Substantia nigra (tissue), 51 donors: ENCODE measurements at places on chromosomes 3 and 15.

DNA sequence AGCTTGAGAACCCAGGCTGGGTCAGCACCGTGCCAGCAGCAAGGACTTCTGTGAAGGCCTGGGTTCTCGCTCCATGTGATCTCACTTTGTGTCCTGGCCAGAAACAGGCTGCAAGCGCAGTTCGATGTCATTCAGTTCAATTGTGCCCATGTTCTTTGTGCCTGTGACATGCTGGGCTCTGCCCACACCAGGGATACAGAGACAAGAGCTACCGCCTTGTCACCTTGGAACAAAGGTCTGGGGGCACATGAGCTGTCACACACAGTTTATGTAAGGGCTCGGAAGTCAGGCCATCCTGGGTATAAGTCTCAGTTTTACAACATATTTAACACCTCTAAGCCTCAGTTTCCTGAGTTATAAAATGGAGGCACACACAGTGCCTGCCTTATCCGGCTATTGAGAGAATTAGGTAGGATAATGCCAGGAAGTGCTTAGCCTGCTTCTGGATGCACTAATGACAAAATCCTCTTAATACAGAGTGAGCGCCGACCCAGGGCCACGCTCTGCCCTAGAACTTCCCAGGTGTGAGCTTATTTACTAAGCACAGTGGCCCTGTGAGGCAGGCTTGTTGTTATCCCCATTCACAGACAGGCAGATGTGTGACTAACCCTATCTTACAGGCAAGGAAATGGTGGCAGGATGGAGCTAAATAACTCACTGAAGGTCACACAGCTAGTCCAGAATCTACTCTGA, 50.4 kb upstream of the LIMD1 start:
- no peak for DNase-seq

- DNase-seq: no peak
Measured at GRCh38 chr3:11199902-11200845, 45.9 kb downstream of the HRH1 start.

GRCh38 chr15:55484917-55485672, 22.9 kb downstream of the DNAAF4 start:
- DNase-seq: no peak

GRCh38 chr15:99117111-99117510, 12.2 kb downstream of the SYNM start:
- no peak for DNase-seq

- no peak for DNase-seq
Measured at GRCh38 chr15:78943692-78944091, 1.2 kb downstream of the CTSH start.

GRCh38 chr15:49664716-49665115, 43.9 kb downstream of the DTWD1 start:
- DNase-seq: no peak

- no peak for DNase-seq
Measured at GRCh38 chr3:14804835-14805780, 13.7 kb upstream of the FGD5 start.

DNA sequence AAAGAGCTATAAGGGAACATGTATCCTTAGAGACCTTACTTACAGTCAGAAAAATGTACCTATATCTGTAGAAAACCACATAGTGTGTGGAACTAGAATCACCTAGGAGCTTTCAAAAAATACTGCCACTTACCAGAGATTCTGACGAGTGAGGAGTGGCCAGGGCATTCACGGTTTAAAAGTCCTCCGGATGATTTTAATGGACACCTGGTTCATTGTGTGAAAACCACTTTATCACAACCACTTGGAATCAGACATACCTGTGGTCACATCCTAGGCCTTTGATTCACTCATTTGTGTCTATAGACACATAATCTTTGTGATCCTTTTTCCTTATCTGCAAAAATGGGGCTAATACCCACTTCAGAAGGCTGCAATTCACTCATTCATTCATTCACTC, 159.8 kb downstream of the MBNL1 start:
- DNase-seq: no peak

GRCh38 chr3:117018655-117019054, 309.1 kb downstream of the TUSC7 start:
- no peak for DNase-seq

GRCh38 chr15:38991701-38992100, 427.1 kb upstream of the RASGRP1 start:
- no peak for DNase-seq

DNA sequence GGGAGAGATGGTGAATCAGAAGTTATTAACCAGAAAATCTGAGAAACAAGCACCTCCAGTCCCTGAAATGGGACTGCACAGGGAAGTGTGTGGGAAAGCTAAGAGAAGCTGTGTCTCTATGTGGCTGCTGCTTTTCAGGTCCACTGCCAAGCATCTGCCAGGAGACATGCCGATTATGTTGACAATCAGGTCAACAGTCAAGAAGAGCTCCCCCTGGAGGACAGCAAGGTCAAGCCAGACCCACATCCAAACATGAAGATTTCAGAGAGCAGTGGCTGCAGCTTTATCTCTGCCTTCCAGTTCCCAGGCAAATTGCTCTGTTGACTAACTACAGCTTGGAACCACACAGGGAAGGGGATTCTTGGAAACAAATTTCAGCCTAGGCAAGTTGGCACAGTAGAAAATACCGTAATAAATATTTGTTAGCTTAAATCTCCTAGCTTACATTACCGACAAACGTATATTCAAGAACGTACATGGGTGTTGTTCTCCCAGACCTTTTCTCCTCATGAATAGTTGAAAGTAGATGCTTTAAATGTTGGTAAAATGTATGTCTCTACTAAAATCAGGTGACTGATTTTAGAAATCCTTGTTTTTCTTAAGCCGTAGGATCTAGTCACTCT, 394.5 kb upstream of the RARB start:
- DNase-seq: peak; percentile 7

DNA sequence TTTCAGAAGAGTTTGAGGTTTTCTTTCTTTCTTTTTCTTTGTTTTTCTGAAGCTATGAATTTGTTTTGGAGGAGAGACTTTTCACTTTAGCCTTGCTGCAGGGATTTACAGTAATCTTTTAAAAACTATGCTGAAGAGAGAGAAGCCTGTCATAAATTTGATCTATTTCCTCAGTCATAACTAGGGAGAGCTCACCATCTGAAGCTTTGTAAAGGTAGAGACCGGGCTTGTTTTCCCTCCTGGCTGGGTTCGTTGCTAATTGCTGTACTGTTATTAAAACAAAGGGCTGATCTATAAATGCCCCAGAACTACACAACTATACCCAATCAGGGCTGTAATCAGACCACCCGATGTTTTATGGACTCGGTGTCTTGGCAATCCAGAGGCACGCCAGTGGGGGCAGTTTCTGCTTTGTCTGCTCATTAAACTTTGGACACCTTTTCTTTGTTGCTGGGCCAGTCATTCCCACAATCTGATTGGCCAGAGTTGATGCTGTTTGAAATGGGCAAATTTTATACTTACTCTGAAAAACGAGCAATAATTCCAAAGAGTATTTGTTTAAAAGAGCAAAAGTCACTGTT, 164.3 kb downstream of the CACNA1D start:
- no peak for DNase-seq

- DNase-seq: no peak
Measured at GRCh38 chr15:96349857-96350720, 19.6 kb downstream of the NR2F2 start.

DNA sequence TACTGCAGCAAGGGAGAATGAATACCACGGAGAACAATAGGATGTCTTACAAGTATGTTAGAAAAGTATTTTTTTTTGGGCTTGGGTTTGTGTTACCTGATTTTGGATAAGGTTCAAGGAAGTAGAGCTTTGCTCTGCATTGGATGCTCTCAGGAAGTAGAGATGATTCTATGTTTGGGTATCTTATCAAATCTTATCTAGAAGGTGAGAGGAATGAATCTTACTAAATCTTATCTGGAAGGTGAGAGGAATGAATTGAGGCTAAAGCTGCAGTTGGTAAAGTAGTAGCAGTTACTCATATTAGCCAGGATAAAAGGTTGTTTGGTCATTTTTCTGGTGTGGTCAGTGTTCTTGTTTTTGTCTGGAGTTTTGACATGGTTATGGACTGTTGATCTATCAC, 17.4 kb downstream of the TFG start:
- DNase-seq: no peak

DNA sequence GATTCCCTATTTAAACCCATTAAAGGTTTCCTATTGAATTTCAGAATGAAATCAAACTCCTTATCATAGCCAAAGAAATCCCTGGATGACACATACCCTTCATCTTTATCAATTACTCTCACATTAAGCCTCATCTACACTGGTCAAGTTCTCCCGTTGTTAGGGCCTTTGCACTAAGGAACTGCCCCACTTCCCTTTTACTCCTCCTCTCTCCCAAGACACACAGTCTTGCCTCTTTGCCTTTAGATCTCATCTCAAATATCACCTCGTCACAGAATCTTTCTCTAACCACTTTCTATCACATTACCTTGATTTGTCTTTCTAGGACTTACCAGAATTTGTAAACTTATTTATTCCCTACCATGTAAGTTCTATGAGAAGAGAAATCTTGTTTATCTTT, 117.6 kb downstream of the TMCC1 start:
- DNase-seq: no peak

GRCh38 chr3:139108253-139108969, 63.7 kb upstream of the PRR23C start:
- DNase-seq: no peak

DNA sequence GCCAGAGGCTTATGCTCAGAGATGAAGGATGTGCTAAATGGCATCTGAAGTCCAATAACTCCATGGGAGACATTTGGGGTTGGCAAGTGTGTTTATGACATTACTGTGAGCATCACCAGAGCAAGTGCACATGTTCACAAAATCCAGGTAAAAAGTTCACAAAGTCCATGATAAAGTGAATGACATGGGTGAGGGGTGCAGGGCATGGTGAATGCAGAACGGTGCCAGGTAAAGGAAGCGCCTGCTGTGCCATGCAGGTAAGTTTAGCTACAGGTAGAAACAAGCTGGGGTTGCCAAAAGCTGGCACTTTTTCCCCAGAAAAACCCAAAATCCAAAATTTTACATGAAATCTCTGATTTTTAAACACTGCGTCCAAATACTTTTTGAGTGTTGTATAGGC, 268.2 kb downstream of the ABHD5 start:
- DNase-seq: no peak

GRCh38 chr3:95037097-95037496, 974.2 kb downstream of the NSUN3 start:
- no peak for DNase-seq

DNA sequence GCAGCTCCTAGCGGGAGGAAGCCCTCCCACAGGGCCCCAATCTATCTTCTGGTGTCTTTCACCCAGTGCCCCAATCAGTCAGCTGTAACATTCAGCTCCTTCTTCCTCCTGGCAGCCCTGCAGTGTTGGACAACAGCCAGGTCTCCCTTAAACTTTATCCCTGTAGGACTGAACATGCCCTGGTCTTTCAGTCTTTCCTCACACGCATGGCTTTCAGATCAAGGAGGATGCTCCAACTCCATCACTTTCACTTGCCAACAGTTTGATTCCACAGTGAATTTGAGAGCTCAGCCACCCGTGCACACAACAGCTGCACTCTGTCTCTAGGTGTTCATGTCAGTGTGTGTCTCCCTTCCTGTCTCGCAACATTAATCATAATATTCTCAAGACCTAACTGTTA, 28.5 kb upstream of the LRRC34 start:
- DNase-seq: no peak

DNA sequence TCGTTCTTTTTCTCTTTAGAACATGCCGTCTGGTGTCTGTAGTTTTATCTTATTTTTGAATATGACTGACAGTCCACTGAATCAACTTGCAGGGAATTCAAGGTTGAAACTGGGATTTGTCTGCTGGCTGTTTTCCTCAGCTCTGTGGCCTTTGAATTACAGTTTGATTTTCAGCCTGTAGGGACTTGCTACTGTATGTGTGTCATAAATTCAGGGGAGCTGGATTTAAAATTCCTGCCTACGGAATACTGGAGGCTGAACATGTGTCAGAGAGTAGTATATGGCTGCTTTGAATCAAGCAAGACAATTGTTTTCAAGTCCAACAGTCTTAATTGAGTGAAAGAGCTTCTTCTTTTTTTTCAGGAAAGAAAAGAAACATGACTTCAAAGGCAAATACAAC, 33.9 kb downstream of the RARB start:
- DNase-seq: no peak

DNA sequence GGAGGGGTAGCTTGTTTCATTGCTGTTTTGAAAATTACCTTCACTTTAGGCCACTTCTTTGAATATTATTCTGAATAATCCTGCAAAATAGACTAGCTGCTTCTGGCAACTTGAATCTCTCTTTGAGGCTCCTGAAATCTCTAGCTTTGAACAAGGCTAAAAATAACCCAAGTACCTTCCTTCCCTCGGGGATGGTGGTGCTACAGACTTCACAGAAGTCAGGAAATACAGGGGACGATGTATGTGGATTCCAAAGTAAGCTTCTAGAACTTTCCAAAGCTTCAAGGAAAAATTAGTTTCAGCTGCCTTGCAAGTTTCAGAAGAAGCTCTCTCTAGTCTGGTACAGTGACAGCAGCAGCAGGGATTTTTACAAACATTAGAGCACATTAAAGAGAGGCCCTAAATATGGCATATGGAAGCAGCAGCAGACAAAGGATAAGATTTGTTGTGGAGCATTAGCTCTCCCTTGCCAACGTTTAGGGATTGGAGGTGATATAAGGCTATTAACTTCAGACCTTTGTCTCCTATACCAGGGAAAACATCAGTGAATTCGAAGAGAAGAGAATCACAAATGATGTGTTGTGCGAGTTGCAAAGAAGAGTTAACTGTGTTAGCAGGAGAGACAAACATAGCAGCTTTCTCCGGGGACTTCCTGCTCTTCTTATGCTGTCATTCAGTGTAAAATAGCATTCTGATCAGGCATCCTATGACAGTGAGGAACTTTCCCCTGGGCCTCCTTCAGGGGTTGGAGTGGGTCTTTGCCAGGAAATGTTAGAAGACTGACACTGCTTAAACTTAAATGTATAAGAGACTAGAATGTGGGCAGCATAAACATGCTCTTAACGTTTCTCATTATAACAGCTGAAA, 783.0 kb upstream of the ARPP21 start:
- DNase-seq: no peak

GRCh38 chr15:81174792-81175327, 21.8 kb upstream of the IL16 start:
- no peak for DNase-seq

GRCh38 chr3:105051111-105051510, 315.6 kb upstream of the ALCAM start:
- DNase-seq: no peak

- no peak for DNase-seq
Measured at GRCh38 chr3:140146668-140147067, 211.7 kb downstream of the CLSTN2 start.

GRCh38 chr15:25450163-25450562, 11.3 kb upstream of the UBE3A start:
- no peak for DNase-seq

DNA sequence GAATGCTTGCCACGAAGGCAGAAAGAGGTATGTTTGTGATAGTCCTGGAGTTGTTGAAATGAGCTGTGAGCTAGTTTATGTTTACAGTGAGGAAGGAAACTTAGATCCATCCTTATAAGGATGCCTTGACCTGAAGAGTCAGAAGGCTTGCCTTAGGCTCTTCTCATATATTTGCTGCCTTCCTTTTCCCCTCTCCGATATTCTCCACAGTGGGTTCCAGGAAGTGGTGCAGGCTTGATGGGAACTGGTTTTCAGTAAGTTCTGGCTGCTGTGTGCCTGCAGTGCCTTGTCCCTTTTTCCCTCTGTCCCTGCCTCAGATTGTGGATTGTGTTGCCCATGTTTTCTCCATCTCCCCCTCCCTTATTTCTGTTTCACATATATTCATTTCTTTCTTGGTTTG, 287.3 kb upstream of the UBE2E1 start:
- DNase-seq: no peak
